NCI-H1092 treated with DMSO at 0.1 percent for 48 hours (cell line): ENCODE measurements at places on chromosomes 3 and 15.

GRCh38 chr3:141407047-141407446 is 38.7 kb downstream of the ZBTB38 start:
- DNase-seq: no peak

DNA sequence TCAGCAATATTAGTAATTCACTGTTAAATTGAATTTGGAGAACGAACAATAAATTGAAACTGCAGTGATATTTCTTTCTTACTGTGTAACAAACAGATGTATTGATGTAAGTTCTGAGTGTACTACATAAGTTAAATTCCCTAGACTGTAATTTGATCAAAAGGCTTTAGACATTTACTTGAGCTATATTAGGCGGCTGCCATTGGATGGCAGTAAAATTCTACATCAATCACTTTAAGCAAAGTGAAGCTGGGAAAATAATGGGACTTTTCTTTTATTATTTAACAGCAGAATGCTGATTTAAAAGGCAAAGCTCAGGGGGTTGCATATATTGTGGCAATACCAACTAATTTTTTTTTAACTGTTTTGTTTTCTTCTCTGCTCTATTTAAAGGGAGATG is 212.6 kb upstream of the PLSCR5 start:
- DNase-seq: no peak

GRCh38 chr15:49471733-49472132 is 48.7 kb downstream of the FGF7 start:
- no peak for DNase-seq

GRCh38 chr15:81388436-81388770 is 14.4 kb upstream of the TMC3 start:
- no peak for DNase-seq
